ENCODE measurements at places on chromosomes 11 and 22.

GRCh38 chr11:123544631-123545375, 109.6 kb downstream of the SCN3B start:
- no peak for DNase-seq

DNA sequence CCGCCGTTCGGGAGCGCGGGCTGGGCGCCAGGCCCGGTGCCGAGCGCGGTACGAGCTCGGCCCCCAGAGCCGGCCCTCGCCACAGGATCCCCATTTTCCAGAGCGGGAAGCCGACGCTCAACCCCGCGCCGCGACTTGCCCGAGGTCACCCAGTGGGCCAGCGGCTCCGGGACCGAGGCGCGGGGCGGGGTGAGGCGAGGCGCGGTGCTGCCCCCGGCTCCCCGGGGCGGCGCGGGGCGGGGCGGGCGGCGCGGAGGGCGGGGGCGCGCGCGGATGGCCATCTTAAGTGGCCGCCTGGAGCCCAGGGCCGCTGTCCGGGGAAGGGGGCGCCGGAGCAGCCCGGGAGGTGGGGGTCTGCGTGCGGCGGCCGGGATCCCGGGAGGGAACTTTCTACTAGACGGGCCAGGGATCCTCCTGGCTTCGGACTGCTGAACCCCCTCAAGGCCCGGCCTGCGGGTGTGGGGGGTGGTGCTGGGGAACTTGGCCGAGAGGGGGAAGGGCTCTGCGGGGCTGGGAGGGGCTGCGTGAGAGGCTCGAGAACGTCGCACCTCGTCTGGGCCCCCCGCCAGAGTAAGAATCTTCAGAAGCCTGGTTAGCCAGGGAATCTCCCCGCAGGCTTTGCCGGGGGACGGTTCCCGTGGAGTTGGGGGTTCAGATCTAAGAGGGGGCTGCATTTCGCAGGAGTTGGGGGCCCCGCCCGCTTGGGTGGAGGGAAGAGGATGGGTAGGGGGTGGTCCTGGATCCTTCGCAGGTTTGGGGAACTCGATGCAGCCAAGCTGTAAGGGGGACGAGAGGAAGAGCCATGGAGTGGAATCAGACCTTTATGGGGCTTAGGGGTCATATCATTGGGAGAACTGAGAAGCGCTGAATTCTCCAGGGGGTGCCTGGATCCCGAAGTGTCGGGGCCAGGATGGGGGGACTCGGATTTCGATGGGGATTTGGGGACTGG, 678 bp upstream of the INPPL1 start:
- no peak for DNase-seq

- DNase-seq: peak; percentile 82
Observed at GRCh38 chr11:21556926-21557325, 636.0 kb upstream of the ANO5 start.

GRCh38 chr11:132493801-132494200, 1038.5 kb downstream of the OPCML start:
- no peak for DNase-seq

- no peak for DNase-seq
Observed at GRCh38 chr11:61994981-61995380, 27.5 kb upstream of the FTH1 start.

DNA sequence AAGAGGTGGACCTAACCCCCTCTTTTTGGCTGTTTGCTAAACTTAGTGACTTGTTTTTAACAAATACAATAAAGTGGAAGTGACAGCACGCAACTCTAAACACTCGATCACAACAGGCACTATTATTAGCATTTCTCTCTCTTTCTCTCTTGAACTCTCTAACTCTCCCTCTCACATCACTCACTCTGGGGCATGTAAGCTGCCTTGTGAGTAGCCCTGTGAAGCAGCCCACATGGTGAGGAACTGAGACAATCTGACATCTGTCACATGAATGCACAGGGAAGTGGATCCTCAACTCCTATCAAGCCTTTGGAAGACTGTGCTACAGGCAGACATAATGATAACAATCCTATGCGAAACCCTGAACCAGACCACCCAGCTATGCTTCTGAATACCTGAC, 609.0 kb upstream of the CNTN5 start:
- DNase-seq: no peak

GRCh38 chr11:95556342-95557163, 233.0 kb downstream of the FAM76B start:
- peak; percentile 65 for DNase-seq

DNA sequence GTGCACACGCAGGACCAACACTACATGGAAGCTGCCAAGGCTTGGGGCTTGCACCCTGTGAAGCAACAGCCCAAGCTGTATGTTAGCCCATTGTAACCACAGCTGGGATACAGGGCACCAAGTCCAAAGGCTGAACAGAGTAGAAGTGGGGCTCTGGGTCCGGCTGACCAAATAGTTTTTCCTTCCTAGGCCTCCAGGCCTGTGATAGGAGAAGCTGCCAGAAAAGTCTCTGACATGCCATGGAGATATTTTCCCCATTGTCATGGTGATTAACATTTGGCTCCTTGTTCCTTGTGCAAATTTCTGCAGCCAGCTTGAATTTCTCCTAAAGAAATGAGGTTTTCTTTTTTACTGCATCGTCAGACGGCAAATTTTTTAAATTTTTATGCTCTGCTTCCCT, 941.2 kb downstream of the FAM181B start:
- DNase-seq: no peak

GRCh38 chr11:120928627-120929026, 95.3 kb upstream of the TBCEL start:
- DNase-seq: no peak

- DNase-seq: no peak
Observed at GRCh38 chr11:118226781-118227180, 2.0 kb upstream of the JAML start.

DNA sequence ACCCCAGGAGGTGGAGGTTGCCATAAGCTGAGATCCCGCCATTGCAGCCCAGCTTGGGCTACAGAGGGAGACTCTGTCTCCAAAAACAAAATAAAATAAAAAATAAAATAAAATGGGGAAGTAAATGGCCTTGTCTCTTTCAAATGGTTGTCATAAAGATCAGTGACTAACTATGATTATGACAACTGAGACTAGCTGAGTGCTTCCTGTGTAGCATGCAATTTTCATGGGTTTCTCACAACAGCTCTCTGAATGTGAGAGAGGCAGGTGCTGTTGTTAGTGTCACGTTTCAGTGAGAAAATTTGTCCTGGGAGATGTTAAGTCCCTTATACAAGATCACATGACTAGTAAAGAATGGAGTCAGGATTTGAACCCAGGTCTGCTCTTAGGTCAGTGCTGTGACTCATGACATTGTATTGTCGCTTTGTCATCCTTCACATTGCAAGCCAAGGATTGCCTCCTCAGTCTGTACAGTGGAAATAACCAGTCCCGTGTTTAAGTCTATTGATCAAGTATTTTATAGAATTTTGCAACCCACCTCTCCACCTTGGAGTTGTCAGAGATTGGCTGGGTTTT, 163.3 kb upstream of the CCDC90B start:
- DNase-seq: no peak

GRCh38 chr11:28964811-28965210, 856.6 kb downstream of the METTL15 start:
- no peak for DNase-seq

DNA sequence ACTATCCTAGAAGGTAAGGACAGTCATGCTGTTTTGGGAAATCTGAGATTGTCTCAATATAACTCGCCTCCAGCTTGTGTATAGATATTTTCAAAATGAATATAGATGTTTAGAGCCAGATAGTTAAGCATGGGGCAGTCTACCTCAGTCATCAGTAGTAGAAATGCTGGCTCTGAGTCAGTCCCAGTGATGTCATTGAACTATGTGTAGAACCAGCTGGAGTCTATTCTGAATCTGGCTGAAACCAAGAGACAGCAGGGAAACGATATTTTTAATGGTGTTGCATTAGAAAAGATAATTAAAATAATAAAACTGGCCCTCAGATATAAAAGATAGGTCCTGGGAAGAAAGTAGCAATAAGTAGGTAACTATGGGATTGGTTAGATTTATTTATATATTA, 25.9 kb downstream of the PIWIL4 start:
- DNase-seq: no peak

GRCh38 chr22:44658311-44658953, 43.6 kb upstream of the PRR5 start:
- DNase-seq: no peak

- DNase-seq: no peak
Observed at GRCh38 chr11:19982774-19983495, 177.3 kb downstream of the DBX1 start.

- DNase-seq: peak; percentile 94
Observed at GRCh38 chr11:93089474-93090102, 108.2 kb downstream of the SLC36A4 start.

DNA sequence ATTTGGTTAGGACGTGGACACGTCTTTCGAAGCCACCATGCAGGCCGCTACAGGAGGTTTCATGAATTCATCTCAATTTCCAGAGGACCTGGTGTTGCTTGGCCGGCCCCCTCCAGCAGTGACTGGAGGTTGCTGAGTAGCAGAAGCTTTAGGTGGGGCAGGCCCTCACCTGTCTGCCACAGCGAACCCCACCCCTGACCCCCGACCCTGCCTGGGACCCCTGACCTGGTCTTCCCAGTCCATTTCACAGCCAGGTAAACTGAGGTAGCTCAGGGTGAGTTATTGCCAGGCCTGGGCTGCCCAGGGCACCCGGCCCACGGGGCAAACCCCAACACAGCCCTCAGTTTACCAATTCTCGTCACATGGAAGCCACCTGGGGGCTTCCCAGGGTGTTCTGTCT, 39.1 kb upstream of the SMIM38 start:
- no peak for DNase-seq

Data from NCI-H446 treated with DMSO at 0.1 percent for 48 hours (cell line).